ENCODE measurements at places on chromosomes 5 and 9.

- no peak for DNase-seq
Observed at GRCh38 chr5:157454273-157454672, 5.7 kb upstream of the NIPAL4 start.

DNA sequence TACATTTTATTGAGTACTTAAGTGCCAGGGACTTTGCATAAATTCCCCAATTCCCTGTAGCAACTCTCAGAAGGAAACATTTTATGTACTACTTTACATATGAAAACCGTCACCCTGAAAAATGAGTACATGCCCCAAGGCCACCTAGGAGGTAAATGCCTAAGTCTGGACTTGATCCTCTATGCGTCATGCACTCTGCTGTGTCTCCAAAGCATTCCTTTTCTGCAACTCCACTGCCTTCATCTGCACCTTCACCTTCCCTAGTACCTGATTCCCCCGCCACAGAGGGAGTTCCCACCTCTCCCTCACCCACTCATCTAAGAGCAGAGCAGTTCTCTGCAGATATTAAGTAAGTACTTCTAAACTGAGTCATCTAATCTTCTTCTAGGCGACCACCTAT, 75.2 kb upstream of the HRH2 start:
- DNase-seq, result no peak

GRCh38 chr5:113546703-113547183, 33.2 kb downstream of the YTHDC2 start:
- DNase-seq, result no peak

GRCh38 chr9:96203867-96204501, 98.0 kb downstream of the HSD17B3 start:
- DNase-seq, result no peak

DNA sequence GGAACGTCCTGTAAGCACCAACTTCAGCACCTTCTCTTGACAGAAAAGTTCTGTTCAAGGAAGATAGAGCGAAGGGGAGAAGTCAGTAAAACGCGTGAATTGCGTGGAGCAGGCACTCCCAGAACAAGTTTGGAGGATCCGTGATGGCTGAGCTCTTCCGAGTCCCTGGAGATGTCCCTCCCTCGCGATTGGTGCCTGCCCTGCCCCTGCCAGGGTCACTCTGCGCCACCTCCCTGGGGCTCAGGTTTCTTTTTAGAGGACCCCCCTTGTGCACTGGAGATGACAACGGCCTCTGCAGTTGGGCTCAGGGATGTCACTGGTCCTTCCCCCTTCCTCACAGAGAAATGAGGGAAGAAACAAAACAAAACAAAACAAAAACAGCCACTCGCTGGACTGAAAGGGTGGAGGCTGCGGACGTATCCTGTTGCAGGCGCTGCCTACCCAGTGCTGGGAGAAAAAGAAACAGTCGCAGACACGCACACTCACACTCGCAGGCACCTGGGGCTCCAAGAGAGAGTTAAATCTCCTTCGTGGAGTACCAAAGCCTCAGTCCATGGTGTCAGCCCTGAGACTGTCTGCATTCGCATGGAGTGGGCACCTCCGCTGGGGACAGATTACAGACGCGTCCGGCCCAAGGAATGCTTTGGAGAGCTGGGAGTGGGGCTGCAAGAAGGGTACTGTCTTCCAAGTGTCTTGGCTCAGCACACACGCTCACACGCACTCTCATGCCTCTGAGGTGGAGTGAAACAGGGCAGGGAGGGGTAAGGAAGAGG, 512.7 kb downstream of the SLCO4C1 start:
- DNase-seq, result no peak

GRCh38 chr5:180291234-180291940, 496 bp downstream of the MAPK9 start:
- DNase-seq, result no peak

GRCh38 chr5:61465066-61465465, 133.0 kb downstream of the ZSWIM6 start:
- no peak for DNase-seq

DNA sequence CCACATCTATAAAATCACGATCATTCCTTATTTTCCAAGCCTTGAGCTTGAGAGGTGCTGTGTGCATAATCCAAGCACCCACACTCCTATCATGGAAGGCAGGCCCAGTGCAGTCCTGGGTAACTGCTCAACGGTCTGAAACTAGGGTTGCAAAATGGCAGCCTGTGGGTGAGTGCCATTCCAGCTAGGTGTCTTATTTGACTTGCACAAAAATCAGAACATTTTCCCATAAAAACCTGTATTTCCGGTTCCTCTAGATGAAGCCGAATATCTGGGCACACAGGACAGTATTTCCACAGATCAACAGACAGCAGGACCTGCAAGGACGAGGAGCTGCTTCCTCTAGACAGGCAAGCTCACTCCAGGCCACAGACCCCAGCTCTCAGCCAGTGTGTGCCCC, 588.8 kb downstream of the BNC2 start:
- DNase-seq, result no peak

- DNase-seq, result no peak
Observed at GRCh38 chr5:55438998-55439397, 95.8 kb downstream of the PLPP1 start.

DNA sequence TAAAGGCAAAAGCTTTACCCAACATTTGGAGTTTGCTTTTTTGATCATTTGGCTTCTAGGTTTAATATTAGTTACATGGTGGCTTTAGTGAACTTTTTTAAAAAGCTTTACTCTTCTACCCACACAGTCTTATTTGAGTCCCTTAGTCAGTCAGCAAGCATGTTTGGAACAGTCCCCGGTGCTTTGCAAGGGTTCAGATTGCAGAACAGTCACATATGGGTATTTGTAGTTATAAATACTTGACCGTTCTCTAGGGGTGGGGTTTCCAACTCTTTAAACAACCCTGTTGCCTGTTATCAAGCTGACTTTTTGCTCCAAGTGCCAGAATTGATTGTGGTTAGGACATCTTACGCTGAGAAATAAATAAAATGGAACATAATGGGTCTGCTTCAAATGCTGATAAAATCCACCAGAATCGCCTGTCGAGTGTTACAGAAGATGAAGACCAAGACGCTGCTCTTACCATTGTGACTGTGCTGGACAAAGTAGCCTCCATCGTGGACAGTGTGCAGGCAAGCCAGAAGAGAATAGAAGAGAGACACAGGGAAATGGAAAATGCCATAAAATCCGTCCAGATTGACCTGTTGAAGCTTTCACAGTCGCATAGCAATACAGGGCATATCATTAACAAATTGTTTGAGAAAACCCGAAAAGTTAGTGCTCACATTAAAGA, at the start of gene CAVIN4:
Gene CAVIN4, plus strand, starts transcription at position 304 of the 673 bp plus-strand sequence. Its CDS starts 65 bp downstream, at position 369.
- no peak for DNase-seq

DNA sequence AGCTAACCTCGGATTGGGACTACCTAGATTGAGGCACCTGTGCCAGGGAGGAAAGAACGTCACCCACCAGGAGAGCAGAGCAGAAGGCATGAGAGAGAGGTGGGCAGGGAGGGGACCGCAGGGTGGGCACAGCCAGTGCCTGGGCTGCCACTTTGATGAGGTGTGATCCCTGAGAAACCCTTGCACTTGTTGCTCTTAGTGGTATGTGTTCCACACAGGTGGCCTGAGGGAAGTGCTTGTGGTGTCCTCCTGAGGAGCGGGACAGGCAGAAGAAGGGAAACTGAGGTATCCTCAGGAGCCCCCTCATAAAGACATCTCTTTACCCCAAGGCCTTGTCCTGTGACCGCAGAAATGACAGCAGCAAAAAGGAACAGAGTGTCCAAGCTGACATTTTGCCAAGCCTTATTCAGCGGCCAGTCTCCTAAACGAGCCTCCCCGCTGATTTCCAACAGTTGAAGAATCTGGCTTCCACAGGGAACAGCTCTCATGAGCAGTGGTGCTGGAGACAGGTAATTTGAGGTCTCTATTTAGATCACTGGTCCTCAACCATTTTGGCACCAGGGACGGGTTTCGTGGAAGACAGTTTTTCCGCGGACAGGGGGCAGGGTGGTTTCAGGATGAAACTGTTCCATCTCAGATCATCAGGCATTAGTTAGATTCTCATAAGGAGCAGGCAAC, 82.4 kb downstream of the FOXD1 start:
- DNase-seq, result no peak

- no peak for DNase-seq
Observed at GRCh38 chr5:6705088-6705487, 8.1 kb upstream of the TENT4A start.

GRCh38 chr9:85404911-85405565, 336.7 kb downstream of the AGTPBP1 start:
- no peak for DNase-seq
